ENCODE measurements at places on chromosomes 13 and 19.

- peak; percentile 80 for DNase-seq
Measured at GRCh38 chr19:3034656-3035541, 5.8 kb upstream of the TLE2 start.

GRCh38 chr19:15241259-15241910, 9.1 kb upstream of the EPHX3 start:
- DNase-seq: no peak

DNA sequence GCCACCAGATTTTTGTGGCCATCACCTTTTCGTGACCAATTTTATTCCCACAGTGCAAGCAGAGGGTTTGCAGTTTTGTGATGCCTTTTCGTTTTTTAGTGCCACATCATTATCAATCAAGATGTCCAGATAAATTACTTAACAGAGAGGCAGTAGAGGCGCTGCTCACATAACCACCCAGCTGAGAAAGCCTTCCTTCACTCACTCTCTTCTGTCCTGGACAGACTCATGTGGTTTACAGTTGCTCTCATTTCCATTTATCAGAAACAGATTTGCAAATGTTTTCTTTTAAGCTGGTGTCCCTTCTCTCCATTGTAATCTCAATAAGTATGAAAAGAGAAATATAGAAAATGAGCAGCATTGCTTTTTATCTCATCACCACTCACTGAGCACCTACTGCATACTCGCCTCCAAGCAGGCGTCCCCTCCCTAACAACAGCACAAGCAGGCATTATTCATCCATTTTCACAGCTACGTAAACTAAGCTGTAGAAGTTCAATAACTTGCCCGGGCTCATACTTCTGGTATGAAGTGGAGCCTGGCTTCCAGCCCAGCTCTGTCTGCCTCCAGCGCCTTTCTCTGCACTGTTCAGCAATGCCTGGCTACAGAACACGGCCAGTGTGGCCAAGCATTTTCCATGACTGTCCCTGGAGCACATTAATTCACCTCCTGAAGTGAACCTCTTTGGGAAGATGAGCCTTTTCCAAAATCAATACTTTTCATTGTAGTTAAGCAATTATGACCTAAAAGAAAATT, 34.6 kb upstream of the KATNAL1 start:
- peak; percentile 96 for DNase-seq

DNA sequence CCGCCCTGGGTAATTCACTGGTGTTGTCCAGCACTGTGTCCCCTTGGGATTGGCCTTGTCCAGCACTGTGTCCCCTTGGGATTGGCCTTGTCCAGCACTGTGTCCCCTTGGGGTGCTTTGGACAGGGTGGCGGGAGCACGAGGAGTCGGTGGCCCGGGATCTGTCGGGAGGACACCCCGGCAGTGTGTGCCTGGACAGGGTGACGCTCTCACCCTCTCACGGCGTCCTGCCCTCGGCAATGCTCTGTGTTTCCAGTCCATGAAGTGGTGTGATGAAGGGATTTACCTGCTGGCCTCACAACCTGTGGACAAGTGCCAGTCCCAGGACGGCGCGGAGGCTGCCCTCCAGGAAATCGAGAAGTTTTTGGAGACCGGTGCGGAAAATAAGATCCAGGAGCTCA, 29.9 kb upstream of the F7 start:
- no peak for DNase-seq

DNA sequence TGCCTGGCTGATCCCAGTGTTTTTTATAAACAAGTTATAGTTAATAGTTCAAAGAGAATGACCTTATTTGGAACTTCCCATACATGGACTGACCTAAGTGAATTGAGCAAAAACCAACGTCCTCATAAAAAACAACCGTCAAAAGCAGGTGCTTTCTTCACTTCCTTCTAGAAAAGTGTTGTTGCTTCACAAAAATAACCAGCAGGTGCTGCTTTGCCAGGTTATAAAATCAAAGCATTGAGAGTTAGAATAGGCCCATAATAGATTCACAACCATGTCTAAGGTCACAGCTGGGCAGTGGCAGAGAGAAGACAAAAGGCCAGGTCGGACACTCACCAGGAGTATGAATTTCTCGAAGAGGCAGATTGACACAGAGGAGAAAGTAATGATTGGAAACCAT, 9.5 kb downstream of the RUBCNL start:
- DNase-seq: no peak

- no peak for DNase-seq
Measured at GRCh38 chr13:35600137-35600536, 123.6 kb upstream of the MAB21L1 start.

- no peak for DNase-seq
Measured at GRCh38 chr19:5903624-5904351, at the start of gene NDUFA11. Gene NDUFA11, minus strand, starts transcription at chr19:5903790. Its CDS starts 82 bp downstream, at chr19:5903708.

DNA sequence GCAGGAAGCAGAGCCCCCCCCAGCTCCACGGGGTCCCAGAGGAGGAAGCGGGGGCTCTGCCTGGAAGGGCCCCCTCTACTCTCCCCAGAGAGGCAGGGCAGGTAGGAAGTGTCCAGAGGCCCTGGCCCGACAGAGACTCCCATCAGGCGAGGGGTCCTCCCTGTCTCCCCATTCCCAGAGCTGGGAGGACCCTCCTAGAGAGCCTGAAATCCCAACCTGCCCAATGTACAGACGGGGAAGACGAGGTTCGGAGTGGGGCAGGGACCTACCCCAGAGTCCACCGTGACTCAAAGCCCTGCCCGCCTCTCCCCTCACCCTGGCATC, 1.1 kb downstream of the TLE2 start:
- no peak for DNase-seq

DNA sequence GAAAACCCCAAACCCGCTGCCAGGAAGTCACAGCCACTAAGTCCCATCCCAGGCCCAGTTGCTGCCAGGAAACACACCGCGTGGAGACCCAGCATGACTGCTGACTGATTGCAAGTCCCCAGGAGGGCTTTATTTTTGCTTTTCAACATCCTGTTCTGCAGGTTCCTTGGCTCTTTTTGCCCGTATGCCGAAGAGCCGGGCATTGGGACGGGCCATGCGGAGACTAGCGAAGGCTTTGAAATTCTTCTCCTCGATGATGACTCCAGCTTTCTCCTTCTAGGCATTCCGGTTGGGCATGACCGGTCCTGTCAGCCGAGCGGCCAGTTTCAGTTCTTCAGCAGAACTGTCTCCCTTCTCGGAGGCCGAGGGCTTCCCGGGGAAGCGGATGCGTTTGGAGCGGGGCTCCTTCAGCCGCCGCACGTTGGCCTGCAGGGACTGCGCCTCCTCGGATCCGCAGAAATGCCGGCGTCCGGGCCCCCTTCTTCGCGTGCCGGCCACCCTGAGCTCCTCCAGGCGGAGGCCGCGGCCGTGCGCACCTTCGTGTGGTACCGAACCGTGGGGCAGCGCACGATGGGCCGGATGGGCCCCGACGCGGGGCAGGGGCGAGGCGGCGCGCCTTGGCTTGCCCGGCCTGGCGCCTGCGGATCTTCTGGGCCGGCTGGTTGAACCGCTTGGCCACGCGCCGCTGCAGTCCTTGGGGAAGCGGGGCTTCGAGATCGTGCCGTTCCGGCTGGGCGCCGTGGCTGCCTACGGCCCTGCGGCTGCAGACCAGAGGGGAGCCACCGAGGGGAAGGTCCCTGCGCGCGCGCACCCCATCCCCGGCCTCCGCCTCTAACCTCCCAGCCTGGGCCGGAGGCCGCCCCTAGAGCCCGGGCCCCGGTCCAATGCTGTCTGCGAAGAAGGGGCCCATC, 15.2 kb downstream of the ZSCAN5C start:
- DNase-seq: peak; percentile 39

DNA sequence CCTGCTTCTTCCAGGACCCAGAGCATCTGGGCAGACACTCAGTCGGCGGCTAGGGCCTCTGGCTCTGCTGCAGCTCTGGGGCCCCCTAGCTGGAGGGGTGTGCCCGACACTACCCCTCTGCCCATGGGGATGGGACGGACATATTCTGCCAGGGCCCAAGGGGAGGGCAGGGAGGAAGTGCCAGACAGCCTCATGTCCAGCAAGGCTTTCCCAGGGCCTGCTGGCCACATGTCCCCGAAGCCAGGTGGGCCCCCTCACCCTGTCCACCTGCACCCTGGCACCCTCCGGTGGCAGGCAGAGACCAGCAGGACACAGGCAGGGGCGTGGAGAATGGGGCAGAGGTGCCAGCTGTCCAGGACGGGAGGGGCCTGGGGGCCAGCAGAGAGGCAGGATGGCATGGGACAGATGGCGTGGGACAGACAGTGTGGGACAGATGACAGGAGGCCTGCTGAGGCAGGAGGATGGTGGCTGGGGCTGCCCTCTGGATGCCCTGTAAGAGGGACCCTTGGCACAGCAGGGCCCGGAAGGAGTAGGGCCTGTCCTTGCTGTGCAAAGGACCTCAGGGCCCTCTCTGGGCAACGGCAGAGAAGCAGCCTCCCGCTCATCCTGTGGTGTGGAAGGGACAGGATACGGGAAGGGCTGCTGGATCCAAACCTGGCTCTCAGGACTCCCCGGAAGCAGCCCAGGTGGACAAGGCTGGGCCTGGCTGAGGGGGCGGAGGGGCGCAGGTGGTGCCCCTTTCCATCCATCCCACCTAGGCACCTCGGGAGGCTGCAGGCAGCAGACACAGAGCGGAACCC, 29.1 kb downstream of the CEBPG start:
- DNase-seq: no peak

GRCh38 chr13:28438598-28439334, 56.2 kb downstream of the FLT1 start:
- no peak for DNase-seq

DNA sequence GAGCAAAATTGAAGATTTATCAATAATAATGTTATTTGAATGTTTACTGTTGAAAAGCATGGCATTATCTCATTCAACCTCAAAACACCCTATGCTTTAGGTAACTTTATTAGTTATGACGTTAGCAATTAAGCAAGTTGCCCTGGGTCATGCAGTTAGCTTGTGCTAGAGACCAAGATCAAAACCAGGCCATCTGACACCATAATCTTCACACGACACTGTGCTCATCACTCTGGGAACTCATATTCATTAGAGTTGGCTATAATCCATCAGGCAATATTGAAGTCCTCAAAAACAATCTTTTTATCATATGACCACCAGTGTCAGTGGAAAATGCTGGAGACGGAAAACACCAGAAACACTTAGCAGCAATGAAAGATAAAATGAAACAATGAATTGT, 253.5 kb downstream of the PCDH20 start:
- DNase-seq: no peak

GRCh38 chr19:15101479-15102082, 5.6 kb upstream of the SYDE1 start:
- peak; percentile 50 for DNase-seq

- no peak for DNase-seq
Measured at GRCh38 chr13:22800526-22801401, 380.0 kb upstream of the SGCG start.

DNA sequence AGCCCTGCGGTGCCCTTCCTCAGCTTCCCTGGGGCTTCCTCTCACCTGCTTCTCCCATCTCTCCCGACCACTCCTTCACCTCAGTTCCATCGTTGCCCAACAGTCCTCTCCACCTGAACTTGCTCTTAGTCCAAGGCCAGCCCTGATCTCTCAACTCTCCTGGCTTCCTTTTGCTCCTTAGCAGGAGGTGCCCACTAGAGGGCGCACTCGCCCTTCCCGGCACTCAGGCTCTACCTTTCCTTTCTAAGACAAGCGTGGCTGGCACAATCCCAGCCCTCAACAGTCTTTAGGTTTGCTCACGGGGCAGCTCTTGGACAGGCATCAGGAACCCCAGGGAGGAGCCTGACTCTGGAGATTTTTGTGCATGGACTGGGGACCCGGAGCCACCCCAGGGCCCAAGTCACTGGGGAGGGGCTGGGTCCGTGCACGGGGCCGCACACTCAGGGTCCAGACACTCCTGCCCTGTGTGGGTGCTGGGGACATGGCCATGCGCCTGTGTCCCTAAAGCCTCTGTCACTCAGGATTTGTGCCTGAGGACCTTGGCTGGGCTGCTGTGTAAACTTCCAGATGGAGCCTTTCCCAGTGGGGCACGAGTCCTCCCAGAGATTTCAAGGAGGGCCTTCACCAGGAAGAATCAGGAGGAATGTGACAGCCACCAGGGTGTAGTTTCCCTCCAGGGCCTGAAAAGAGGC, 12.1 kb upstream of the CEACAM8 start:
- peak; percentile 5 for DNase-seq

DNA sequence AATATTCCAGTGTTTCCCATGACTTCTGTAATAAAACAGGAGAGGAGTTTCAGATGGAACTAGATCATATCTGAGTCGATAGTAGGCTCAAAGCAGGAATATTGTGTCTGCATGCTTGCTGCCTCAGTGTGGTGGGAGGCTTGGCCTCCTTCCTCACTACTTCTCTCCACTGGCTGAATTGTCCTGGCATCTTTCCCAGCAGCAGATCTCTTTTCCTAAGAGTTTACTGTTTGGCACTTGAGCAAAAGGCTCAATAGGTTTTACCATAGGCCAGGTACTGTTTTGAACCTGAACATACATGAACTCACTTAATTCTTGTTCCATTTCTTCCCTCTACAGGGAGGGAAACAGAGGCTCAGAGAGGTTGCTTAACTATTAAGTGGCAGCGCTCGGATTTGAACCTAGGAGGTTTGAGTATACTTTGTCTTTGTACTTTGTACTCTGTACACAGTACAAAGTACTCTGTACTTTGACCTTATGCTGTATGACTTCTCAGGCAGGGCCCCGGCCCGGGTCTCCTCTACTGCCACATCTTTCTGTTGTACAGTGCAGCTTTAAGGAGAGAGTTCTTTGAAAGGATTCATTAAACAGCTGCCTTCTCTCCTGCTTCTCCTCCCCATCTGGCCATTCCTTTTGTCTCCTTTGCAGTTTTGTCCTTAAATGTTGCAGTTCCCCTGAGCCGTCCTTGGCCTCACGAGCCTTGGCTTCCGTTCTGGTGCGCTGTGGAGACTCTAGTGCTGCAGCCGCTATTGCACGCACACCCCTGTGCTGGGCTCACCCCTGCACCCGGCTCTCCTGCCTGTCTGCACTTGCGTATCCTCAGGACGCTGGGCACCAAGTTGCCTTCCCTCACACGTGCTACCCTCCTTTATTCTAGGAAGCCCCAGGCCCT, 8.1 kb downstream of the B3GLCT start:
- peak; percentile 76 for DNase-seq

Measured in fibroblast of lung (primary cell).